Karpas-422 (cell line): ENCODE measurements at places on chromosomes 12 and 14. TPM values are rescaled to one million over a fixed set of nuclear protein-coding genes. Genes with fewer than 3 reads are reported as not detected.

TGFB3 gene
- 1.7 and 10.0 TPM in 2 replicates for total RNA-seq

GPR162 gene
- not detected in 2 replicates for total RNA-seq

ANO2 gene
- total RNA-seq: not detected in 2 replicates

ERGIC2 gene
- 43.9 and 99.3 TPM in 2 replicates for total RNA-seq

GALNT6 gene
- 9.1 and 9.6 TPM in 2 replicates for total RNA-seq

DIO3 gene
- total RNA-seq: not detected in 2 replicates

LIN7A gene
- 0.04 and 0.15 TPM in 2 replicates for total RNA-seq

CLEC12A gene
- not detected in 2 replicates for total RNA-seq

NEUROD4 gene
- total RNA-seq: not detected in 2 replicates

CLEC1B gene
- total RNA-seq: not detected in 2 replicates

DEGS2 gene
- total RNA-seq: 0.43 TPM in 1 of 2 replicates, not detected in the other

GUCY2C gene
- total RNA-seq: 0.07 and 0.48 TPM in 2 replicates

CLEC9A gene
- not detected in 2 replicates for total RNA-seq

GDF3 gene
- not detected in 2 replicates for total RNA-seq

KRT2 gene
- not detected in 2 replicates for total RNA-seq

PTPRQ gene
- total RNA-seq: not detected in 2 replicates

TMEM253 gene
- not detected in 2 replicates for total RNA-seq

OR5AU1 gene
- total RNA-seq: not detected in 2 replicates

ADAM21 gene
- 0.56 TPM in 1 of 2 replicates, not detected in the other for total RNA-seq

SERPINA3 gene
- total RNA-seq: not detected in 2 replicates

CLEC4D gene
- total RNA-seq: not detected in 2 replicates

SDSL gene
- not detected in 2 replicates for total RNA-seq

CTSG gene
- total RNA-seq: not detected in 2 replicates

TAS2R9 gene
- 0.19 TPM in 1 of 2 replicates, not detected in the other for total RNA-seq

GAS2L3 gene
- 1.4 and 5.7 TPM in 2 replicates for total RNA-seq

CFAP54 gene
- not detected in 2 replicates for total RNA-seq

EMC9 gene
- total RNA-seq: 35.3 and 95.4 TPM in 2 replicates

FOXG1 gene
- total RNA-seq: not detected in 2 replicates

KRT6B gene
- not detected in 2 replicates for total RNA-seq

ZDHHC22 gene
- not detected in 2 replicates for total RNA-seq

TAS2R20 gene
- 4.0 and 18.2 TPM in 2 replicates for total RNA-seq

KRT81 gene
- total RNA-seq: not detected in 2 replicates

ARG2 gene
- total RNA-seq: 6.0 and 17.7 TPM in 2 replicates

FCF1 gene
- 46.6 and 51.6 TPM in 2 replicates for total RNA-seq

NOS1 gene
- not detected in 2 replicates for total RNA-seq

FKBP4 gene
- total RNA-seq: 76.7 and 98.3 TPM in 2 replicates
